ENCODE measurements at places on chromosomes 1 and 21.

- no peak for DNase-seq
Observed at GRCh38 chr1:165402517-165403111, 42.3 kb downstream of the RXRG start.

- no peak for DNase-seq
Observed at GRCh38 chr1:107546576-107546975, 405.7 kb downstream of the NTNG1 start.

GRCh38 chr1:93047618-93048017 lies 31.5 kb upstream of the MTF2 start:
- no peak for DNase-seq

GRCh38 chr1:218301217-218301616 lies 16.1 kb downstream of the RRP15 start:
- DNase-seq: no peak

GRCh38 chr1:36918604-36919003 lies 115.7 kb downstream of the GRIK3 start:
- DNase-seq: no peak

DNA sequence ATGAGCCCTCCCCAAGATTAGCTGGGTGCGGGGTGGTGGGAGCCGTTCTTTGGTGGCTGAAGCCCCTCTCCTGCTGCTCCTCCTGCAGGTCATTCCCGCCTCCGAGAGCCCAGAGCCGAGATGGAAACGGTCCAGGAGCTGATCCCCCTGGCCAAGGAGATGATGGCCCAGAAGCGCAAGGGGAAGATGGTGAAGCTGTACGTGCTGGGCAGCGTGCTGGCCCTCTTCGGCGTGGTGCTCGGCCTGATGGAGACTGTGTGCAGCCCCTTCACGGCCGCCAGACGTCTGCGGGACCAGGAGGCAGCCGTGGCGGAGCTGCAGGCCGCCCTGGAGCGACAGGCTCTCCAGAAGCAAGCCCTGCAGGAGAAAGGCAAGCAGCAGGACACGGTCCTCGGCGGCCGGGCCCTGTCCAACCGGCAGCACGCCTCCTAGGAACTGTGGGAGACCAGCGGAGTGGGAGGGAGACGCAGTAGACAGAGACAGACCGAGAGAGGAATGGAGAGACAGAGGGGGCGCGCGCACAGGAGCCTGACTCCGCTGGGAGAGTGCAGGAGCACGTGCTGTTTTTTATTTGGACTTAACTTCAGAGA lies 448 bp downstream of the G0S2 start:
- DNase-seq: no peak

- no peak for DNase-seq
Observed at GRCh38 chr1:8294170-8294697, 23.7 kb upstream of the SLC45A1 start.

- DNase-seq: no peak
Observed at GRCh38 chr1:231050395-231050794, 10.3 kb upstream of the FAM89A start.
